ENCODE measurements at places on chromosomes 4 and X. TPM values are rescaled to one million over a fixed set of nuclear protein-coding genes. Genes with fewer than 3 reads are reported as not detected.

Gene GRPEL1
- 32.8 TPM for polyA plus RNA-seq

Gene GLUD2
- 0.31 TPM for polyA plus RNA-seq

Gene ARHGEF9
- polyA plus RNA-seq = 6.4 TPM

GRCh38 chr4:10983268-10983667 lies 298.7 kb upstream of the CLNK start:
- H3K4me3 ChIP-seq = no peak overlapping the region
- no peaks in the 10 kb centered on the region for H3K4me1 ChIP-seq
- H3K36me3 ChIP-seq = no peaks in the 10 kb centered on the region

GRCh38 chrX:131923614-131924250 lies 99.4 kb upstream of the STK26 start:
- H3K27ac ChIP-seq = no peak overlapping the region
- no peaks in the 10 kb centered on the region for H3K27me3 ChIP-seq
- H3K36me3 ChIP-seq = no peaks in the 10 kb centered on the region
- no peak for DNase-seq

GRCh38 chrX:7143076-7143475 lies 4.4 kb upstream of the STS start:
- H3K4me3 ChIP-seq = no peak overlapping the region
- no peaks in the 10 kb centered on the region for H3K36me3 ChIP-seq
- peaks cover 5% of the 10 kb centered on the region for H3K4me1 ChIP-seq
- DNase-seq = no peak
- H3K27ac ChIP-seq = no peak overlapping the region

DNA sequence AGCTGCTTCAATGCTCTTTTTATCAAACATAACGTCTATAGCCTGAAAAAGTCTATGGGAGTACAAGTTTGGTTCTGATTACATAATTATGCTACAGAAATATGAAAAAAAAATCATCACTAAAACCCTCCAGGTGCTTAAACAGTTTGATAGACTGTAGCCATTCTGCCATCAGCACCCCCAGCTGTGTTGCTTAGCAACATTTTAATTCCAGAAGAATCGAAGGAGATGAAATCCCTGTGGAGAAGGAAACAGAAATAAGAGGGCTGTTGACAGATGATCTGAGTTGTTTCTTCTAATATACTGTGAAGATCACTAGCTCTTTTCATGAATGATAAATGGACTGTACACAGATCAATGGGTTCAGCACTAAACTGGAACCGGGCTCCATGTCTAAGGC lies 402.8 kb downstream of the AFF2 start:
- H3K36me3 ChIP-seq = no peaks in the 10 kb centered on the region
- DNase-seq = no peak
- H3K4me3 ChIP-seq = no peak overlapping the region
- H3K4me1 ChIP-seq = no peaks in the 10 kb centered on the region

DNA sequence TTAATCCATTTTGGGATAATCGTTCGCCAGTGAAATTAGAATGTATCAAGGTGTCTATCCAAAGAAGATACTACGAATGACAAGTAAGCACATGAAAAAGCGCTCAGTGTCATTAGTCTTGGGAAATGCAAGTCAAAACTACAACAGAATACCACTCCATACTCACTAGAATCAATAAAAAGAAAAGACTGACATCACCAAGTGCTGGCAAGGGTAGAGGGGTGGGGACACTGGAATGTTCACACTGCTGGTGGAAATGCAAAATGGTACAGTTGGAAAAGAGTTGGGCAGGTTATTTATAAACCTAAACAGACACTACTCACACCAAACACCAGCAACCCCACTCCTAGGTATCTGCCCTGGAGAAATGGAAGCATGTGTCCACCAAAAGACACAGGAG lies 11.2 kb downstream of the WDR1 start:
- peaks cover 51% of the 10 kb centered on the region for H3K36me3 ChIP-seq
- no peak for DNase-seq
- H3K4me1 ChIP-seq = peaks cover 31% of the 10 kb centered on the region

GRCh38 chrX:69236641-69237040 lies 71.4 kb upstream of the PJA1 start:
- H3K36me3 ChIP-seq = no peaks in the 10 kb centered on the region
- H3K4me1 ChIP-seq = peaks cover 19% of the 10 kb centered on the region
- H3K27me3 ChIP-seq = no peaks in the 10 kb centered on the region
- no peak overlapping the region for H3K27ac ChIP-seq

Measured in SK-N-SH (cell line).